ENCODE measurements at places on chromosomes 13 and 19.

DNA sequence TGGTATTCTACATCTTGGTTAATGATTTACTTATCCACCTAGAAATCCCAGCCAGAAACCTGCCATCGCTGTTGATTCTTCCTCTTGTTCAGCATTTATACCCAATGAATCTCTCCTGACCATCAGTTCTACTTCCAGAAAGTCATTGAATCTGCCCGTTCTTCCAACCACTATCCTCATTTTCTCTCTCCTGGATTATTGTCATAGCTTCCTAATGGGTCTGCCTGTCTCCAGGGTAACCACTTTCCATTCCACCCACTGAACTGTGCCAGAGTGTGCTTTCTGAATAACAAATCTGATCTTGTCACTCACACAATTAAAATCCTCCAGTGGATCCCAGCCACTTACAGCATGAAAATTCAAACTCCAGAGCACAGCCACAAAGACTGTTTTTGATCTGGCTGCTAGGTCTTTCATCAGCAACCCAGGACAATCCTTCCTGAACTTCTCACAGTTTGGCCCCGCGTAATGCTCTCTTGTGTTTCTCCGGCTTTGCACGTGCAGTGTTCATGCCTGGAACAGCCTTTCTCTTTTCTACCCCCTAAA is 330.6 kb downstream of the SPRY2 start:
- no peak for DNase-seq

- peak; percentile 4 for DNase-seq
Observed at GRCh38 chr13:98083507-98083906, 59.4 kb upstream of the FARP1 start.

DNA sequence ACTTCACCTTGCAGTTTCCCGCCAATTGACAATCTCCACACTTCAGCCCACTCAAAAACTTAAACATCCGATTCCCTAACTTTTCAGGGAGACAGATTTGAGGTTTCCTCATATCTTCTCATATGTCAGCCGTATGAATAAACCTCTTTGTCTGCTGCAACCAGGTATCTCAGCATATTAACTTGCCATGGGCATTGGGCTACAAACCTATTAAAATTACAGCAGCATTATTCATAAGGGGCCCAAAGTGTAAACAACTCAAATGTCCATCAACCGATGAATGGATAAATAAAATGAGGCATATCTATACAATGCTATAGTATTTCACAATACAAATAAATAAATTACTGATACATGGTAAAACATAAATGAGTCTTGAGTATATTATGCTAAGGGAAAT is 179.4 kb upstream of the ATXN8OS start:
- no peak for DNase-seq

- no peak for DNase-seq
Observed at GRCh38 chr19:15253513-15253912, 21.3 kb upstream of the EPHX3 start.

GRCh38 chr19:39934584-39935363 is at the start of gene FCGBP:
Gene FCGBP (minus strand): TSS chr19:39934634.
- no peak for DNase-seq

GRCh38 chr13:27200413-27201070 is 28.9 kb upstream of the USP12 start:
- DNase-seq = no peak

DNA sequence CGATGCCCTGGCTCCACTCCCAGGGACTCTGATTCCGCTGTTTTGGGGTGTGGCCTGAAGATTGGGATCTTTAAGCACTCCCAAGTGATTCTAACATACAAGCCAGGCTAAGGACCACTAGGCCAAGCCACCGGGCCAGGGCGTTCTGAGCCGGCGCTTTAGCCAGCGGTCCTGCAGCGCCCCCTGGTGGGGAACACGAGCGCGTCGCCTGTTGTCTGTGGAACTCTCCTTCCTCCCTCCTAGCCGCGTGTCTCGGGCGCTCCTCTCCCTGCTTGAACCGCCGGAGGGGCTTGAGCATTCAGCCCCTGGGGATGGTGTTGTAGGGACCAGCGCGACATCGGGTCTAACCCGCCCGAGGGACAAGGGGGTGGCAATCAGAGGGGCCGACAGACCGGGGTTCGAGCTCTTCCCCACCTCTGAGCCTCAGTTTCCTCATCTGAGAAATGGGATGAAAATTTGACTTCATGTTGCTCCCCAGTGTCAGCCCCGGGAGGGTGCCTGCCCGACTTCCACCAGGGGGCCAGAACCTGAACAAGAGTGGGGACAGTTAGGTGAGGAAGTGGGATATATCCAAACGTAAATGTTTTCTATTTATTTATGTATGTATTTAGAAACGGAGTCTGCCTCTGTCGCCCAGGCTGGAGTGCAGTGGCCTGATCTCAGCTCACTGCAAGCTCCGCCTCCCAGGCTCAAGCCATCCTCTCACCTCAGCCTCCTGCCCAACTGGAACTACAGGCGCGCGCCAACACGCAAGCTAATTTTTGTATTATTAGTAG is 18.0 kb upstream of the PNMA8B start:
- DNase-seq = peak; percentile 59

DNA sequence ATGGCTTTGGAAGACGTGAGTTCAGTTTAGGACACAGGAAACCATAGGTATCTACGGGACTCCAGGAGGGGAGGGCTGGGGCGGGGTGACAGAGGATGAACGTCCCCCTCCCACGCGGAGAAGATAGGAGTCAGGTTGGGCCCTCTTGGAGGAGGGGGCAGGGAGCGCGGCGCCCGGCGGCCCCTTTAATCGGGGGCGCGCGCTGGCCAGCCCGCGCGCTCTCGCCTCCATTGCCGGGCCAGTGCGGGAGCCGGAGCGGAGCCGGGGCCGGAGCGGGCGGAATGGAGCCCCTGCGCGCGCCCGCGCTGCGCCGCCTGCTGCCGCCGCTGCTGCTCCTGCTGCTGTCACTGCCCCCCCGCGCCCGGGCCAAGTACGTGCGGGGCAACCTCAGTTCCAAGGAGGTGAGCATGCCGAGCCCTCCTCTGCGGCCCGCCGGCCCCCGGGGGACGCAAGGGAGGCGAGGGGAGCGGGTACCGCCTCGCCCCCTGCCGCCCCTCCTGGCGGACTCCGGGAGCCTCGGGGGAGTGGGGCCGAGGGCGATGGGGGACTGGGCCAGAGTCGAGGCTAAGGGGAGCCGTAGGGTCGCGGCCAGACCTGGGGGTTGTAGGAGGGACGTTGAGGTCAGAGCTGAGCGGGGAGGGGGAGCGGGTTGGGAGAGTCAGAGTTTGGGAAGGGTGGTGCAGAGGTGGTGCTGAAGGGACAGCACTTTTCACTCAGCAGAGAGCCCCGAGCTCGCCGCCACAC is at the start of gene TMEM145:
Gene TMEM145 (plus strand): TSS at position 214 of the 744 bp plus-strand sequence. CDS start 68 bp downstream, at position 282.
- DNase-seq = peak; percentile 44

- DNase-seq = no peak
Observed at GRCh38 chr13:44106266-44107152, 226.8 kb downstream of the LACC1 start.

Measured in NCI-H187 (cell line).